Chondrocyte (in vitro differentiated cells): ENCODE measurements at places on chromosomes 7 and 10.
A peak's percentile ranks its signal among the peaks of the same experiment; 100 is the strongest.

DNA sequence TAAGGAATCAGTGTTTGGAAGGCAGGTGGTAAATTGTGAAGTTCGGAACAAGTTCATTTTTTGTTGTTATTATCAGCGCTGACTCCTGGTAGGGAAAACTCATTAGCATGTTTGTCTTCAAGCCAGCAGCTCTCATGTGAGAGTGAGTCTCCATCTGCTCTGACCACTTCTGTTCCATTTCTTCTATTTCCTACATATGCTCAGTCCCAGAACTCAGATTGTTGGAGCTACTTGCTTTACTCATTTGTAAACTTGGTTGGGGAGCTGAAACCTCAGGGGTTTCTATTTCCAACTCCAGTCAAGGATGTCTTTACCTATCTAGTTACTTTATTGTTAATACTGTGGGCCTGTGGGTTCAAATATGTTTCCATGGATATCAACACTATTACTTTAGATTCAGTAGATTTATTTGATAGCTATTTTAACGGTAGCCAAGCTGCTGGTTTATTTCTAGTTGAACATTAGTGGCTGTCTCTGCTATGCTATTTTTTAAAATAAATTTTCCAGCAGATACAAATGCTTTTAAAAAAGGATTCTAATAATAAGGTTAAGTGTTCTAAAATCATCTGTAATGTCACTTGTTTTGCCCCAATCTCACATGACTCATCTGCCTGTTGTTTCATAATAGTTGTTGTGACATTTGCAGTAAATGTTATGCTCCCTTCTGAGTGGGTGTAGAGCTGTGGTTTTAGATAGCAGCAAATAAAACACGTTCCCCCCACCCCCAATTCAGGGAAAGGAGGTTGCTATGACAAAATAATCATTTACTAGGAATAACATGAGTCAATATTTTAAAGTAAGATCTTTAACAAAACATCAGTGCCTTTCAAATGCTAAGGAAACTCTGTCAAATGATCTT, 143.3 kb downstream of the HDAC9 start:
- no peaks in the 10 kb centered on the region for H3K4me1 ChIP-seq
- no peak overlapping the region for H3K4me3 ChIP-seq
- no peak for DNase-seq
- no peak overlapping the region for H3K27ac ChIP-seq
- no peaks in the 10 kb centered on the region for H3K27me3 ChIP-seq
- no peaks in the 10 kb centered on the region for H3K36me3 ChIP-seq

- H3K27ac ChIP-seq, result no peak overlapping the region
- no peak for DNase-seq
- H3K4me1 ChIP-seq, result no peaks in the 10 kb centered on the region
Measured at GRCh38 chr7:49692516-49692915, 80.9 kb upstream of the VWC2 start.

GRCh38 chr7:93147363-93147762, 822 bp downstream of the SAMD9L start:
- H3K4me3 ChIP-seq, result peak overlapping the region; percentile 49
- H3K36me3 ChIP-seq, result peaks cover 12% of the 10 kb centered on the region
- DNase-seq, result no peak
- peaks cover 33% of the 10 kb centered on the region for H3K4me1 ChIP-seq
- peak overlapping the region; percentile 13 for H3K27ac ChIP-seq

GRCh38 chr7:106425017-106425719, 140.4 kb upstream of the NAMPT start:
- no peaks in the 10 kb centered on the region for H3K36me3 ChIP-seq
- H3K4me3 ChIP-seq, result no peak overlapping the region
- no peak for DNase-seq

- H3K36me3 ChIP-seq, result no peaks in the 10 kb centered on the region
- H3K4me3 ChIP-seq, result no peak overlapping the region
- no peaks in the 10 kb centered on the region for H3K27me3 ChIP-seq
- DNase-seq, result no peak
Measured at GRCh38 chr7:96303686-96304443, 18.0 kb downstream of the SLC25A13 start.

- no peaks in the 10 kb centered on the region for H3K36me3 ChIP-seq
- H3K27me3 ChIP-seq, result no peaks in the 10 kb centered on the region
- H3K27ac ChIP-seq, result no peak overlapping the region
- no peak overlapping the region for H3K4me3 ChIP-seq
Measured at GRCh38 chr7:14258441-14258840, 269.0 kb upstream of the ETV1 start.

- no peaks in the 10 kb centered on the region for H3K36me3 ChIP-seq
- no peak overlapping the region for H3K4me3 ChIP-seq
- no peaks in the 10 kb centered on the region for H3K4me1 ChIP-seq
- no peak for DNase-seq
Measured at GRCh38 chr10:81576336-81576735, 298.7 kb upstream of the NRG3 start.

- DNase-seq, result no peak
- H3K4me3 ChIP-seq, result no peak overlapping the region
- peaks cover 3% of the 10 kb centered on the region for H3K27me3 ChIP-seq
- no peak overlapping the region for H3K27ac ChIP-seq
Measured at GRCh38 chr10:131850383-131850870, 50.4 kb upstream of the PPP2R2D start.

DNA sequence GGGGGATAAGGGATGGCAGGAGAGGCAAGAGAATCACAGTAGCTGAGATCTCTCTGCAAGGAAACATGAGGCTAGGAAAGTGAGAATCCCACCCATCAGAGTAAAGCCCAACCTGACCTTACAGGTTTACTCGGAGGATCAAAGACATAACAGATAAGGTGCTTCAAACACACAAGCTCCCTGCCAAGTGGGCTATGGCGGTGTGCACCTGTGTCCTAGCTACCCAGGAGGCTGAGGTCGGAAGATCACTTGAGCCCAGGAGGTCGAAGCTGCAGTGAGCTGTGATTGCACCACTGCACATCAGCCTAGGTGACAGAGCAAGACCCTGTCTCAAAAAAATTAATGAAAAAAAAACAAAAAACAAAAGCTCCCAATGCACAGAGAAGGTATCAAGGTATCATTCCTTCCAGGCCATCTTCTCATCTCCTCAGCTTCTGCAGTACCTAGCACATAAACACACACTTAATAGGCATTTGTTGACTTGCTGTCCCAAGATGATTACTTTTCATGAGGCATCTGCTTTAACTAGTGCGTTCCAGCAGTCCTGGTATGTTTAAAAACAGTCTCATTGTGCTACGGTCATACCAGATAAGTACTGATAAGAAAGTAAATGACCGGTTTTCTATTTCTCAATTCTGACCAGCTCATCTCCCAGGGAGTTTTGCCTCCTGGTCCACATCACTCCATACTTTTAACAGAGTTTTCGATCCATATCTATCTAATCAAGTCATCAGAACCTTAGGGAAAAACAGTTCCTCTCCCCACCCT, 13.3 kb downstream of the GNA12 start:
- peaks cover 57% of the 10 kb centered on the region for H3K4me1 ChIP-seq
- DNase-seq, result no peak
- H3K36me3 ChIP-seq, result peaks cover 5% of the 10 kb centered on the region

GRCh38 chr10:6624392-6624791, 44.3 kb upstream of the PRKCQ start:
- H3K4me3 ChIP-seq, result no peak overlapping the region
- no peak for DNase-seq
- H3K27ac ChIP-seq, result no peak overlapping the region
- H3K36me3 ChIP-seq, result no peaks in the 10 kb centered on the region

DNA sequence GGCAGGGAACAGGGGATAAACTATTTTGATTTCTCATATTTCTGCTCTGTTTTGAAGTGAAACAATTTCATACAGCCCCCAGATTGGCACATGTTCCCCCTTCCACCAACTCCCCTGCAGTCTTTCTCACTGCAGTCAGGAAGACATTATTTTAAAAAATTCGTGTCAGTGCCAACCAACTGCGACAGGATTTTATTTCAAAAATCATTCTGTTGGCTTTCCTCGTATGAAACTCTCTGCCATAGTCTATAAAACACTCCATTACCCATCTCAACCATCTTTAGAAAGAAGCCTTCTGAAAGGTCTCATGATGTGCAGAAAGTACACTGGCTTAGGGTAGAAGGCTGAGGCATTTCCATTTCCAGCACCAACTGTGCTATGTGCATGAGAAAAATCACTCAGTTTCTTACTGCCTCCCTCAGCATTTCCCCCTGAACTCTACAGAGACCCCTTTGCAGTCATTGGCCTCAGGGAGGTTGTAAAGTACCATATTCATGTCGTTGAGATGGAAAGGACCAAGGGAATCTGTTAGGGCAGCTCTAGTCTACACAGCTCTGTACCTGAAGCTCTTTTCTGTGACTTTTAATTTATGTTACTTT, 46.9 kb downstream of the STEAP1B start:
- no peak overlapping the region for H3K27ac ChIP-seq
- no peak overlapping the region for H3K4me3 ChIP-seq
- no peaks in the 10 kb centered on the region for H3K36me3 ChIP-seq
- H3K27me3 ChIP-seq, result no peaks in the 10 kb centered on the region

- H3K27me3 ChIP-seq, result peaks cover 10% of the 10 kb centered on the region
- DNase-seq, result no peak
- H3K27ac ChIP-seq, result no peak overlapping the region
- no peaks in the 10 kb centered on the region for H3K4me1 ChIP-seq
- H3K4me3 ChIP-seq, result no peak overlapping the region
Measured at GRCh38 chr7:159042103-159042502, 102.6 kb downstream of the VIPR2 start.

GRCh38 chr7:102287111-102287980, 678 bp downstream of the SH2B2 start:
- H3K27me3 ChIP-seq, result peaks cover 5% of the 10 kb centered on the region
- H3K27ac ChIP-seq, result no peak overlapping the region
- no peak for DNase-seq

GRCh38 chr10:28939281-28940157, 262.2 kb downstream of the BAMBI start:
- H3K36me3 ChIP-seq, result peaks cover under 1% of the 10 kb centered on the region
- H3K4me1 ChIP-seq, result peaks cover 28% of the 10 kb centered on the region
- no peak for DNase-seq
- no peak overlapping the region for H3K27ac ChIP-seq
- H3K4me3 ChIP-seq, result no peak overlapping the region

- no peak overlapping the region for H3K4me3 ChIP-seq
- no peak for DNase-seq
- H3K27ac ChIP-seq, result no peak overlapping the region
- peaks cover 4% of the 10 kb centered on the region for H3K27me3 ChIP-seq
Measured at GRCh38 chr10:71749396-71749795, 23.9 kb downstream of the VSIR start.

DNA sequence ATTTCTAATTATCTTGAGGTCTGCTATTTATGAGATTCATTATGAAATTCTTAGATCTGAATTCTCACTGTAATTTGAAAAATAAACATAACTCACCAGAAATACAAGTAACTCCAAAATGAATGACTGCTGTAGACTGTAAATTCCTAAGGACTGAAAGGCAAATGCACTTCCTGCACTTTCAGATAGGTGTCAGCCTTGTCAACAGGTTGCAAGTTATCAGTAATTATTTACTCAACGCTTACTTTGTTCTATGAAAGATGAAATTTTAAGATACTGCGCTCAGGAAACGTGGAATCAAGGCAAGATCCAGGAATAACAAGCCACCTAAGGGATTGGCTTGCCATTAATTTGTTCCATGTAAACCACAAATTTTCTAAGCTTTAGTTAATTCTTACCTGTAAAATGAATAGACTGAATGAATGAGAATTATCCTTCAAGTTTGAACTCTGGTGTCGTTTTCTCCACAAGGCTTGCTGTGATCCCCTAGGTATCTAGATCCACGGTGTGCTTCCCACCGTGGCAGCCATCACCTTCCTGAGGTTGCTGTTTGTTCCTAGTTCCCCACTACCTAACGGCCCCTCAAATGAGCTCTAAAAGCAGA, 12.6 kb downstream of the DHX32 start:
- DNase-seq, result no peak
- peaks cover 11% of the 10 kb centered on the region for H3K36me3 ChIP-seq
- no peak overlapping the region for H3K4me3 ChIP-seq
- no peak overlapping the region for H3K27ac ChIP-seq
- no peaks in the 10 kb centered on the region for H3K4me1 ChIP-seq

DNA sequence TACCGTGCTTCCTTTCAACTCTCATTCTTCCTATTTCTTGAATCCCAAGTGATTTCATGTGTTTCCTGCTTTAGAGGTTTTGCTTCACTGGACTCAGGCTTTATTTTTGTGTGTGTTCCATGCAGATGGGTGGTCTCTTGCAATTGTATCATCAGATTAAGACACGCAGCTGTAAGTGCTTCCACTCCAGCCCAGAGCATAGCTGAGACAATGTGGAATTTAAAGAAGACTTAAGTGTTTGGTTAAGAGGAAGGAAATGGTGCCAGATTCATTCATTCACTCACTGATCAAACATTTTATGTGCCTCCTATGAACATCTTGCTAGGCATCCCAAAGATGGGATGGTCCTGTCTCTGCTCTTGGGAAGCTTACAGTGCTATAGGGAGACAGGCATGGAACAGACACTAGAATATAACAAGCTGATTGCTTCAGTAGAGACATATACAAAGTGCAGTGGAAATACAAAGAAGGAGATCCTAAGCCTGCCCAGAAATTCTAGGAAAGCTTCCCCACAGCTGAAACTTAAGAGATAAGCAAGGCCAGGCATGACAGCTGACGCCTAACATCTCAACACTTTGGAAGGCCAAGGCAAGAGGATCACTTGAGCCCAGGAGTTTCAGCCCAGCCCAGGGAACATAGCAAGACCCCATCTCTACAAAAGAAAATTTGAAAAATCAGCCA, 46.1 kb upstream of the LRRC17 start:
- H3K4me1 ChIP-seq, result peaks cover 8% of the 10 kb centered on the region
- no peak overlapping the region for H3K4me3 ChIP-seq
- H3K27me3 ChIP-seq, result no peaks in the 10 kb centered on the region
- H3K36me3 ChIP-seq, result peaks cover 3% of the 10 kb centered on the region

- H3K4me1 ChIP-seq, result peaks cover 4% of the 10 kb centered on the region
- H3K4me3 ChIP-seq, result no peak overlapping the region
- H3K27me3 ChIP-seq, result no peaks in the 10 kb centered on the region
- H3K27ac ChIP-seq, result no peak overlapping the region
- no peaks in the 10 kb centered on the region for H3K36me3 ChIP-seq
Measured at GRCh38 chr10:43680035-43680434, 31.4 kb upstream of the ZNF32 start.

DNA sequence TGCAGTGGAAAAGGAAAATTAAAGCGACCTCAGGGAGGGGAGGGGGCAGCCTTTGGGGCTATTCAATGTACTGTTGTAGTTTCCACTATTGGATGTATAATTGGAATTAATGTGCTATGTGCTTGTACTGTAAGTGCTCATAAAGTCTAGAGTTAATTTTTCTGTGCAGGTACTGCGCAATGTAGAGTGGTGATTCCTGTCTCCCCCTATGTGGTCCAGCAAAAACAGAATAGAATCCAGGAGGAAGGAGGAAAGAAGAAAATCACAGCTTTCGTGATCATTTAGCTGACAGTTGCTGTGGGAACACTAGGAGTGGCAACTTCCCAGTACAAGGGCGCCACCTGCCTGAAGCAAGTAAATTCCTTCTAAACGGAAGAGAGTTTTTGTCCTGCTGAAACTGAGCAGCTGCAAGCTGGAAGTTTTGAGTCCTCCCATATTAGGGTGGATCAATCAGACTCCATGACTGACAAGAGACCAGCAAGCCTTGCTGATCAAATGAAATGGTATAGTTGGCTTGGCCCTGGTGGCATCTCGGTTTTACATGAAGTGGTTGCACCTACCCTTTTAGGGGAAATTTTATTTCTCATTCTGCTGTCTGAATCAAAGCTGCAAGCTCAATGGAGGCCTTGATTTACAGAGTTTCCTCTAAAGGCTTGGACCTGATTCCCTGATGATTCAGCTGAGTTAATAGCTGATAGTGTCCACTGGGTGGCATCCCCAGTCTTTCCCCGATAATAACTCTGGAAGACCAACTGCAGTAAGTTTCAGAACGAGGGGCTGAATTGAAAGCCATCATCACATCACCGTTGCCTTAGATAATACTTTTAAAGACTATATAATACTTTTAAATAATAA, 299.8 kb downstream of the HGF start:
- H3K27me3 ChIP-seq, result no peaks in the 10 kb centered on the region
- H3K27ac ChIP-seq, result no peak overlapping the region
- no peaks in the 10 kb centered on the region for H3K36me3 ChIP-seq
- no peak overlapping the region for H3K4me3 ChIP-seq
- DNase-seq, result no peak
